ENCODE measurements at places on chromosomes 1 and 21.

- no peak for DNase-seq
Measured at GRCh38 chr1:207991583-207992026, 80.7 kb upstream of the CD34 start.

DNA sequence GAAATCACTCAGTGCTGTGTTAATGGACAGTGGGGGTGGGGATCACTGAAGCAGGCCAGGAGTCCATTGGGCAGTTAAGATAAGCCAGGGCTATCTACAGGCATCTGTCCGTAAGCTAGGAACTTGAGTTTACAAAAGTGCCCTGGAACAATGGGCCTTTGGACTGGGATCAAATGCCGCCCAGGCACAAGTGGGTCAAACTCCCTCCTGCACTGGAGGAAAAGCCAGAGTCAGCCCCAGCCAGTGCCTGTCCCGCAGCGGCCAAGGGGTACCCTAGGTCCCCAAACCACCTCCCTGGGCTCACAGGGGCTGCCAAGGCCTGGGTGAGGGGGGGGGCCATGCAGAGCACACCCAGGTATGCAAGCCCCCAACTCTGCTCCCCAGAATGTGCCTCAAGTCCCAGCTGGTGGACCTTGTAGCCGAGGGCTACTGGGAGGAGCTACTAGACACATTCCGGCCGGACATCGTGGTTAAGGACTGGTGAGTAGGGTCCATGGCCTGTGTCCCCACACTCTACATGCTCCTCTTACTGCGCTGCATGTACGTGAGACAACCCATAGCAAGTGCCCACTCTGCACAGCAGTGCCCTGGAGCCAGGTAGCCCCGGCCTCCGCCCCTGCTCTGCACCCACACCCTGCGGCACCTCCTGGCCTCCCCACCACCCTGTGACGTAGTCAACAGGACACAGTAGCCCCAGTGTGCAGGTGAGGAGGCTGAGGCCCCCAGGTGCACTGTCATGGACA, 7.7 kb downstream of the FBXO6 start:
- no peak for DNase-seq

DNA sequence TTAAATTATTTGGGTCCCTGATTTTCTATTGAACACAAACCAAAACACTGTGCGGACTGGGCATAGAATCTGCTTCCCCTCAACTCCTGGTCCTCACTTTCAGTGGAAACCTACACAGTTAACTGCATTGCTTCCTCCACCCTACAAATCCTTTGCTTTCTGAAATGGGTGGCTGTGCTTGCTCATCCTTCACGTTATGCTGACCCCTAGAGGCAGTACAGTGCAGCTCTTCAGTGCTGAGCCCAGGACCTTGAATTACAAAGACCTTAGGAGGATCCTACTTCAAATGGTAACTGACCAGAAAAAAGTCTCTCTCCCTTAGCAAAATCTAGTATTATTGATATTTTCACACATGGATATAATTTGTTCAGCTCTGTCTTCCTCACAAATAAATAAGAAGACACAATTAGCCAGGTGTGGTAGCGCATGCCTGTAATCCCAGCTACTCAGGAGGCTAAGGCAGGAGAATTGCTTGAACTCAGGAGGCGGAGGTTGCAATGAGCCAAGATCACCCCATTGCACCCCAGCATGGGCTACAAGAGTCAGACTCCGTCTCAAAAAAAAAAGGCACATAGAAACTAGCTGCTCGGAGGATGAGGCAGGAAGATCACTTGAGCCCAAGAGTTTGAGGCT, 63.4 kb upstream of the L1TD1 start:
- DNase-seq, result no peak

- no peak for DNase-seq
Measured at GRCh38 chr1:215617979-215618378, 50.9 kb downstream of the KCTD3 start.

DNA sequence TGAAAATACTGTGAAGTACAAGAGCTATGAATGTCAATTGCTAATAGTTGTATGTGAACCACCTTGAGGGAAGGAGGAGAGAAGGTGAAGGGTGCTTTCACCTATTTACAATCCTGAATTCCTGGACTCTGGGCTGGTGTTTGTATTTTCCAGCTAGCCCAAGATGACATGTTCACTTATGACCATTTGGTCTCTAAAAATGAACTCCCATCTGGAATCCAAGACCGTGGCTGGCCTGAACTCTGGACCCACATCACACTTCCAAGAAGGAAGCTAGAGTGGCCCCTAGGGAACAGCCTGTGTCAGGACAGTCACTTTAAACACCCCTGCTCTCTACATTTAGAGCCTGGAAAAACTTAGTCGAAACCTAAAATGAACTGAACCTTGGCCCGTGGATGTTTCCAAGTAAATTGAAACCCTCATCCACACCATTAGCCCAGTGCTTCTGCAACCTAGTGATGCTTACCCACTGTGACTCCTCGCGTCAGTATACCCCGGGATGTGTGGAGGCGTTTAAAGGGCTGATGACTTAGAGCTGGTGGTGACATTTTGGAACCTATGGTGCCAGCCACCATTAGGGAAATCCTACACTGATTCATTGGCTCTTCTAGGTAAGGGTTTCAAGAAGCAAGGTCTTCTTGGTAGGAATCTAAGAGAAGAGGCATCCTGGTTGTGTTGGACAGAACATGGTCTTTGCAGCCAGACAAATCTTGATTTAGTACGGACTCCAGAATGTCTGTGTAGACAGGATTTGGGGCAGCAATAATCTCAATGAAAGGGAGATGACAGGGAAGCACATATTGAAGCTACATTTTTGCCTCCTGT, 171.5 kb upstream of the IRF2BP2 start:
- DNase-seq, result no peak

GRCh38 chr1:171899838-171900237, 58.5 kb downstream of the DNM3 start:
- DNase-seq, result no peak

GRCh38 chr21:41630249-41630648, 122.3 kb upstream of the TMPRSS2 start:
- DNase-seq, result no peak

GRCh38 chr21:29301691-29302090, 3.0 kb downstream of the BACH1 start:
- DNase-seq, result no peak

- no peak for DNase-seq
Measured at GRCh38 chr21:29626801-29627470, 312.9 kb downstream of the GRIK1 start.

DNA sequence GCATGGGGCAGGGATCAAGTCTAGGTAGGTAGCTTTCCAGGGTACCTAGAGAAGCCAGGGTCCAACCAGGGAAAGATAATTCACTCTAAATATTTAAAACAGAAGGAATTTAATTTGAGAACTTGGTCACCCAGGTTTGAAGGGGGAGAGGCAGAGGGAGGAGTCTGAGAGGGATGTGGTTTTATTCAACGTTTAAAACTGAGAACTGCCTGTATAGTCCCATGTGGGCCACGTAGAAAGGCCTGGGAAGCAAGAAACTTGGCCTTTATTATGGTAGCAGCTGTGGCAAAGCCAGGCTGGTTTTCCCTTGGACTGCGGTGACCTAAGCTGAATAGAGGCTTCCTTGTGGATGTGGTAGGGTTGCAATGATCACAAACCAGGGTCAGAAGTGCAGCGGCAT, 42.0 kb upstream of the DUSP10 start:
- no peak for DNase-seq

DNA sequence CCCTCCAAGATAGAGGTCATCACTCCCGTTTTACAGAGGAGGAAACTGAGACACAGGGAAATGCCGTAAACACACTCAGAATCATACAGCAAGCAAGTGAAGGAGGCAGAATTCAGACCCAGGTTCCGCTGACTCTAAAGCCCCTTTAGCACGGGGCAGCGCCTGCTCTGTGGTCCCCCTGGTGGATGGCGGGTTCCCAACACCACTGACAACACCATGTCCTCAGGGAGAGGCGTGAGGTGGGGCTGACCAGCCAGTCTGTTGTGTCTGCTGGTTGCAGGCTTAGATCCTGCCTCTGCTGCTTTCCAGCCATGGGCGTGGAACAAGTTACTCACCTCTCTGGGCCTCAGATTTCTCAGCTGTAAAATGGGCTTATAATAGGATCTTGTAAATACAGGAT, 617.3 kb downstream of the MATN1 start:
- DNase-seq, result no peak

DNA sequence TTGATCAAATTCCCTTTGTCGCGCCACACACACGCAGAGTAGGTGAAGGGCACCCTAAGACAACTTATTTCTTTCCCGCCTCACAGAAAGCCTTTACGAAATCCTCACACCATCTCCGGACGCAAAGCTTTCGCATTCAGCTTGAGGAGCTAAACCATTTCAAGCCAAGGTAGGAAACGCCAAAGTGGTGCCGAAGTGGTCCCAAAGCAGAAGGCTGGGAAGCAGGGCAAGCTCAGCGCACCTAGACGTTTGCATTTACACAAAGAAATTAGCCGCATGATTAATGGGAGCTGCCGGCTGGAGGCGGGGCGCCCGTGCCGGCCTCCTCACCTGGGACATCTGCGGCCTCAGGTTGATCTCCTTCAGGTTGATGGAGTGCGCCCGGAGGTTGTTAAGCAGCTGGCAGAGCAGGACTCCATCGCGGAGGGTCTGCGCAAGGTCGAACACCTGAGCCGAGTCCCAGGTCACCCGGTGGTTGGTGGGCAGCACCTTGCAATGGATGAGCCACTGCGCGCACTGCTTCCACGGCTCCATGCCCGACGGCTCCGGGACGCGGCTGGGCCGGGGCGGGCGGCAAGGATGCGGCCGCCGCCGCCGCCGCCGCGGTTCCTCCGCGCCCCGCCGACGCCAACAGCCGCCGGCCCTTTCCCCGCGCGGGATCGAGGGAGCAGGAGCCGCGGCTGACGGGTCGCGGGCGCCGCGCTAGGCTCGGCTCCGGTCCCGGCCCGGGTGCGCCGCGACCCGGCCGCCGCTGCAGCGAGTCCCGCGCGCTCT, 457 bp downstream of the VAV3 start:
- DNase-seq, result no peak

DNA sequence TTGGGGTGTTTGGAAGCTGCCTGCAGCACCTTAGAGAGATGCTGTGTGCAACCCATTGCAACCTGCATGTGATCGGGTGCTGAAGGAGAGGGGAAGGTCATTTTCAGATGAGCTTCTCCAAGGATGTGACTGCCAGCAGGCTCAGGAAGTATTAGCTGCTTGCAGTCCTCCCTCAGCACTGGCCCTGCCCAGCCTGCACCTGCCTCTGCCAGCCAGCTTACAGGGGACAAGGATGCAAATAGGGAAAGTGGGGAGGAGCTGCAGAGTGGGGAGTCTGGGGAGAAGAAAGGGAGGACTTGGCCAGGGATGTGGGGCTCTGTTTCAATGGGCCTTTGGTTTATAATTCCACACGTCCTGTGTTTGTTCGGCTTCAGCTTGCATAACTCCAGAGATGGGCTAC, 254.5 kb downstream of the RRAGC start:
- no peak for DNase-seq

DNA sequence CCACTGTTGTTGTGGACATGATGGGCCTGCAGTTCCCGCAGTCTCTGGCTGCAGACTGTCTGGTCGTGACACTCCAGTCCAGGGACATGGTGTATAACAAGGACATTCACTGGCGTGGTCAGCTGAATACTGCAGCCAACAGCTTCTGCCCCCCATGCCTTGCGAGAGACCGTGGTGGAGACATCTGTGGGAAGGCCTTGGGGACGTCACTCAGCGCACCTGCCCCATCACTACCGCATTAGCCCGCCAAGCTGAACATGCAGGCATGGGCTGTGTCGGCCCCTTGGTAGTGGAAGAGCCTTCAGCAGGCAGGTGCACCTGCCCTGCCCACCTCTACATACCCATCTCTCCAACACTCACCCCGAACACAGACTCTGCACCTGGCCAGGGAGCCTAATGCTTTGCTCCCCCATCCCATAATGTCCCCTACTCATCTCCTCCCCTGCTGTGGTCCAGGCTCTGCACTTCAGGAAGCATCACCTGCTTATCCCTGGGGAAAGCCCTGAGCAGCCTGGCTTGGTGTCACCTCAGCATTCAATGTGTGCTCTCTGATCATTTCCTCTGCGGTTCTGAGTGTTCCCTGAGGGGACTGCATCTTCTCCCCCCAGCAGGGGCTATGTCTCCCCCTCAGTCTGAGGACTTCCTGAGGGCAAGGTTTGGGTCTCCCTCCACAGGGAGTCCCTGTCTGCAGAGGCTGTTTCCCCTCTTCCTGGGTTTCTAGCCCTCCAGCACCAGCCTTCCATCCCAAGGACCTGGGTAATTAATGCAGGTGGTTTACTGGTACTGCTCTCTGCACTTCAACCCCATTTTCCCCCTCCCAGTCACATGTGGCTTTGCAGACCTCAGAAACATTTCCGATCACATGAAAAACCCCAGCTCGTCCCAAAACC, 3.2 kb downstream of the PGLYRP4 start:
- peak; percentile 29 for DNase-seq

- no peak for DNase-seq
Measured at GRCh38 chr1:192984080-192984479, 75.1 kb downstream of the UCHL5 start.

- DNase-seq, result no peak
Measured at GRCh38 chr1:186559601-186560116, 98.7 kb upstream of the PDC start.

GRCh38 chr1:3905953-3906671, 6.0 kb upstream of the C1orf174 start:
- DNase-seq, result no peak

- DNase-seq, result no peak
Measured at GRCh38 chr21:22754746-22755145, 1756.5 kb downstream of the NCAM2 start.

DNA sequence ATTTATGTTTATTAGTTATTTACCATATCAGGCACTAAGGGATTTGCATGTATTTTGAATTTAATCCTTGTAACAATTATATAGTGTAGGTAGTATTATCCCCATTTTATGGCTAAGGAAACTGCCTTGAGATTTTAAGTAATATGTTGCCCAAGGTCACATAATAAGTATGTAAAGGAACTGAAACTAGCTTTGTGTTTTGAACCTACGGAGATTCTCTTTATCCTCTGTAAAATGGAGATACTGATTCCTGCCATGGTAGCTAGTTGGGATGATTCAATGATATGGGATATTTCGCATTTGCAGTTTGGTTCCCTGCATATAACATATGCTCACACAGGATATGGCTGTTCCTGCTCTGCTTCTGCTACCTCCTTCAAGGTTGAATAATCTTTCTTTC, 144.3 kb downstream of the ST6GALNAC3 start:
- no peak for DNase-seq

DNA sequence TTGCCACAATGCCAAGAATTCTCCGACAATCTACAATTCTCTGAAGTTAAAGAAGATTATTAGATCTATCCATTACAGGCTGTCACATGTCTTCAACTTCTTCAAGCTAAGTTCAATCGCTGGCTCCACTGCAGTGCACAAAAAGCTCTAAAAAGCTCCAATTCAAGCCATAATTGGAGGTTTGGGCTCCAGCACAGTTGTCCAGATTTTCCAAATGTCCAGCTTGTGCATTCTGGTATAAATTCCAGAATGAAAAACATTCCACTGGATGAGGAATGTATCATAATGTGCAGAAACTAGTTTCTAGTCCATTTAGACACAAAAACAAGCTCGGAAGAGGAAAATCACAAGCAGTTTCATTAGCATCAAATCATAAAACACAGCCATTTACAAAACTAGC, 138.6 kb downstream of the NRIP1 start:
- DNase-seq, result no peak

DNA sequence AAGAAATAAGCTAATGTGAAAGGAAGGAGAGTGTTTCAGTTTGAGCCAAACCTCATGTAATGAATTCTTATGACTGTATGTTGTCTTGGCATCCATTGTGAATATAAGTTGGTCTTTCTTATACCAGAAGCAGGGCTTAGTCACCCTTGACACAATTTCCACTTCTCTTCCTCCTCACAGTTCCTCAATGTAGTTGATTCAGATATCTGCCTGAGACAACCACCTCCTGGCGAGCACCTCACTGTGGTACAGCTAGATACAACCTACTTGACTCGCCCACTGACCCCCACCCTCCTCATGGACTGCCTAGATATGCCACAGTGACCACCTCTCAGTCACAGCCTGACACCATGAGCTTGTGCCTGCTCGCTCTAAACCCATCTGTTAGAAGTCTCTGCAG, 45.6 kb downstream of the KYAT3 start:
- no peak for DNase-seq

All from NCI-H1436 (cell line).